ENCODE measurements at places on chromosomes 2 and 18. TPM values are rescaled to one million over a fixed set of nuclear protein-coding genes. Genes with fewer than 3 reads are reported as not detected.

The CIB4 gene
- not detected for polyA plus RNA-seq

The ZBTB7C gene
- polyA plus RNA-seq, result not detected

The CTAGE1 gene
- polyA plus RNA-seq, result not detected

The ACMSD gene
- not detected for polyA plus RNA-seq

The C2orf80 gene
- not detected for polyA plus RNA-seq

All from naive thymus-derived CD4-positive, alpha-beta T cell (primary cell).